Mucosa of gallbladder (tissue), 1 donor: ENCODE measurements at places on chromosomes 6 and 20.

DNA sequence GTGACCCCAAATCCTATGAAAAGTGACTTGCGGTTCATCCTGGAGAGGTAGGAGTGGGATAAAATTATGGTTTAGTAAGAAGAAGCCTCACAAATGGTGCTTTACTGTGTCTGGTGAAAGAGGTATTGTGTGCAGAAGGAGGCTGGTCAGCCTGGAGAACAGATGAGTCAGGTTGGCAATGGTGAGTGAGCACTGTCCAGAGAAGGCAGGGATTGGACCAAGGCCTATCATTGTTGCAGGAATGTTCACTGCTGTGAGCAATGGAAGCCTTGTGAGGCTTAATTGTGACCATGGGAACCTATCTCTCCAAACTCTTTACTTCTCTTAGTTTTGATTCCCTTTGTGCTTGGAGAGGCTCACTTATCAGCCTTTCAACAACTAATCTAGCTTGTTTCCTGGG is 89.0 kb upstream of the KCNK16 start:
- no peak for DNase-seq

DNA sequence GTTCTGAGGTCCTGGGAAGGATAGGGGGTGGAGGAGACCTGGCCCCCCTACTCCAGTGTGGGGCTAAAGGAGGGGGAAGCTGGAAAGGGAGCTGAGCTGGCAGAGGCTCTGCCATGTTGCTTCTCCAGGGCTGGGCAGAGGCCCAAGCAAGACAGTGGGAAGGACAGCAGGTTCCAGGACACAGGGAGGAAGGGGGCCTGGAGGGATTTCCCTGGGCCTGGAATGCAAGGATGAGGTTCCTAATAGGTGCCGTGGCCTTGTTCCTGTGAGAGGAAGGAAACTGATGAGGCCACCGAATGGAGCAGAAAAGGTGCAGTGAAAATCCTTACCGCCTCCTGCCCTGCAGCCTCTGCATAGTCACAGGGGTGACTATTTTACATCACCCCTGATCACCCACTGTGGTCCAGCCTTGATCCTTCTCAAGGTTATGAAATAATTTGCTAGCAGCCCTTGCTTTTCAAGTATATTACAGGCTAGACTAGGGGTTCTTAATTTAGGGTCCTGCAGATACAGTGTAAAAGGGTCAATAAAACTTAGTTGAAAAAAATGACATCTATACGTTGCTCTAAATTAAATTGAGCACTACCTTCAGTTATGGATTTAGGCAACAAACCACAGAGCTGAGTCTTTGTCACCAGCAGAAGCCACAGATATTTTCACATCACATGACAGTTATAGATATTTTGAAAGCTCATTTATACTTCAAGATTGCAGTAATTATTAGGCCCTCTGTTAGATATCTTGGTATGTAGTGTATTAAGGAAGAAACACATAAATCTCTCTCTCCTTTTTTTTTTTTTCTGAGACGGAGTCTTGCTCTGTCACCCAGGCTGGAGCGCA is 45.7 kb upstream of the RNF24 start:
- DNase-seq: no peak

DNA sequence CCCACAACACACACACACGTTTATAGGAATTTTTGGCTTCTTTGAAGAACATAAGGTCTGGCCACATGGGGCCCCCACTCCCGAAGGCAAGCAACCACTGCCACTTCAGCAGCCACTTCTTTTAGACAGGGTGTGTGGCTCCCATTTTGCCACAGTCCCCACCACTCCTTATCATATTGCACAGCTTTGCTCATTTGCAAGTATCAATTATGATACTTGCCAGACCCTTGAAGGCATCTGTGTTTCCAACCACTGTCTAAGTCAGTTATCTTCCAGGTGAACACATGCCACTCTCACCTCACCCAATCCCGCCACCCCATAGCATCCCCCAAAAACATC is 73.1 kb downstream of the NOL4L start:
- DNase-seq: no peak

DNA sequence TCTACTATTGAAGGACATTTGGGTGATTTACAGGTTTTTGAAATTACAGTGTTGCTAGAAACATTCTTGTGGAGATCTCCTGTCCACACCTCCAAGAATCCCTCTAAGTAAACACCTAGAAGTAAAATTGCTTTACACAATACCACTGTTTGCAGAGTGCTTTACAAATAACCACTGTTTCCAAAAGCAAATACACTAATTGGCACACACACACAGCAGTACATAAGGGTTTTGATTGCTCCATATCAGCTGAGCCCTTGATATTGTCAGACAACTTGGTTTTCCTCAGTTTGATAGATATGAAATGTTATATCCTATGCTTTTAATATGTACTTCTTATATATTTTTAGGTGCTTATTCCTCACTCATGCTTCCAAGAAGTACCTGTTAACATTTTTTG is 6.3 kb downstream of the HMGN4 start:
- no peak for DNase-seq

GRCh38 chr6:108751851-108752732 is 96.1 kb upstream of the ARMC2 start:
- DNase-seq: no peak

DNA sequence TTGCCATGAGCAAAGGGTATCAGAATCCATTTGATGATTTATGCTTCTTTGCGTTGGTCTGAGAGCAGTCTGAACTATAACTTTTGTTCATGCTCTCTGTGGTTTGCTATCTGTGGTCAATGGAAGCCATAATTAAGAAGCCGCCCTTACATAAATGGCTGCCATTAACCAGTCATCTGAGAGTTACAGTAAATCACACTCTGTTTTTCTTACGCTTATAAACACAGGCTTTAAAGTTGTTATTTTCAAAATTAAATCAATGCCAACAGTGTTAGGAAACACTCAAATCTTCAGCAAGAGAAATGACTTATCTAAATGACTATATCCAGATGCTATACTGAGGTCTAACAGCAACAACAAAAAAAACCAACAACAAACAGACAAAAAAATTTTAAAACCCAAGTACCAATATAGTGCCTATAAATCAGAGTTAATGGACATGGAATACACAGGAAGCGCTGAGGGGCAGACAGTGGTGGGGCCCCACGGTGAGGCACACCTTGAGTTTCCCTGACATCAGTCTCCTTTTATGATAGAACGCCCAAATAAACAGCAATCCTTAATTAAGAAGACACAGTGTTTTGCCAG is 108.0 kb upstream of the C6orf118 start:
- DNase-seq: no peak

DNA sequence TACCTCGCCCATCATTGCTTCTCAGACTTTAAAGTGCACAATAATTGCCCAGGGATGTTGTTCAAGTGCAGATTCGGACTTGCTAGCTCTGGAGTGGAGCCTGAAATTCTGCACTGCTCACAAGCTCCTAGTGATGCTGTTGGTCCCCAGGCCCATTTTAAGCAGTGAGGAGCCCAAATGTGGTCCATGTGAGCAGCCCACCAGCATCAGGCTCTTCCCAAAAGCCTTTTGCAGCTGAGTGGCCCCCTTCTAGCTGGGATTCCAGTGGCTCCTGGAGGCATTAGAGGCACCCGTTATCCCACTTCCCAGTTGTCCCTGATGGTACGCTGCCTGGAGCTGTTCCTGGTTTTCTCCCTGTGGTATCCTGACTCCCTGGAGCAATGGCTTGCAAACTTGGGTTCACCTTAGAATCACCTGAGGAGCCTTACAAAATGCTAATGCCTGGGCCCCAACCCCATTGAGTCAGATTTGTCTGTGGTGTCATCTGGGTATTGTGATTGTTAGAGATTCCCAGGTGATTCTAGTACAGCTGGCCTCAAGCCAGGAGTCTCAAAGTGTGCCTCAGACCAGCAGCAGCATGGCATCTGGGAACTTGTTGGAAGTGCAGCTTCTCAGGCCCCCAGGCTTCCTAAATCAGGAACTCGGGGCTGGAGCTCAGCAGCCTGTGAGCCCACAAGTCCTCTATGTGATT is 186.9 kb upstream of the SLC24A3 start:
- no peak for DNase-seq

GRCh38 chr6:25100288-25100687 is 164.5 kb upstream of the RIPOR2 start:
- DNase-seq: no peak

DNA sequence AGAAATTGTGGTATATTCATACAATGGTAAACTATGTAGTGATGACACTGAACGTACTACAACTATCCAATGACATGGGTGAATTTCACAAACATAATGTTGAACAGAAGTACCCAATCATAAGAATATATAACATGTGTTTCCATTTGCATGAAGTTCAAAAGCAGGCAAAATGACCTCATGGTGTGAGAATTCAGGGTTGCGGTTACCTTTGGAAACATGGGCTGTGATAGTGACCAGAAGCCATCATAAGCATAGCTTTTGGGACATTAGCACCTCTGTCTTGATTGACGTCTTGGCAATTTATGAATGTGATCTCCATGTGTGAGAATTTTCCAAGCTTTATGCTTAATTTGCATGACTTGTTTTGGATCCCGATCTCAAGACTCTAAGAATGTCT is 500.1 kb upstream of the JAG1 start:
- no peak for DNase-seq

DNA sequence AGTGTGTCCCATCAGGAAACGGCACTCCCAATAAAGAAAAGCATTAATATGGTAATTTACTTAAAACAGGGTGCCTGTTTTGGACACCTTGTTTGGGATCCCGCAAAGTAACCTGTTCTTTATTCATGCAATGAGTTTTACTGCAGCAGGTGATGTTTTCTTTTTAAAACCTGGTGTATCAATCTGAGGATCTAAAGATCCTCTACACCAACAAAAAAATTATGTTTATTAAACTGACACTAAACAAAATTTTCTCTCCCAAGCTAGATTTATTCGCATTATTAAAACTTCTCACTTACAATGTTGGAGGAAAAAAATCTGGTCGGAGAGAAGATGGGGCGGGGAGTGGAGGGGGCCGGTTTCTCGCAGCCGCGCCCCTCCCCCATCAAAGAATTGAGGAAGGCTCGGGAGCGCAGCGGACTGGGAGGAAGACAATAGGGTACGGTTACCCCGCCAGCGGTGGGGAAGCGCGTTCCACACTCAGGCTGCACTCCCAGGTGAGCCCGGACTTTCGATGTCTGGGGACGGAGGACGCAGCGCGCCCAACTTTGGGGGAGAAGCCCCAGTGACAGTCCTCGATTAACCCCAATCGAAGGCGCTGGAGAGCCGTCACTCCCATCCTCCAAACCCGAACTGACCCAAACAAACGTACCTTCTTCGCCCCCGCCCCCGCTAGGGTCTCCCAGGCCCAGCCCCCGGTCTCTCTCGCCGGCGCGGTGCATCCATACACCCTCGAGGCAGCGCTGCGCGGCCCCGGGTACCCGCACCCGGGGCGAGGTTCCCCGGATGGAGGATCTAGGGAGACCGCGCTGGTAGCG is 1.3 kb downstream of the CD24 start:
- no peak for DNase-seq

DNA sequence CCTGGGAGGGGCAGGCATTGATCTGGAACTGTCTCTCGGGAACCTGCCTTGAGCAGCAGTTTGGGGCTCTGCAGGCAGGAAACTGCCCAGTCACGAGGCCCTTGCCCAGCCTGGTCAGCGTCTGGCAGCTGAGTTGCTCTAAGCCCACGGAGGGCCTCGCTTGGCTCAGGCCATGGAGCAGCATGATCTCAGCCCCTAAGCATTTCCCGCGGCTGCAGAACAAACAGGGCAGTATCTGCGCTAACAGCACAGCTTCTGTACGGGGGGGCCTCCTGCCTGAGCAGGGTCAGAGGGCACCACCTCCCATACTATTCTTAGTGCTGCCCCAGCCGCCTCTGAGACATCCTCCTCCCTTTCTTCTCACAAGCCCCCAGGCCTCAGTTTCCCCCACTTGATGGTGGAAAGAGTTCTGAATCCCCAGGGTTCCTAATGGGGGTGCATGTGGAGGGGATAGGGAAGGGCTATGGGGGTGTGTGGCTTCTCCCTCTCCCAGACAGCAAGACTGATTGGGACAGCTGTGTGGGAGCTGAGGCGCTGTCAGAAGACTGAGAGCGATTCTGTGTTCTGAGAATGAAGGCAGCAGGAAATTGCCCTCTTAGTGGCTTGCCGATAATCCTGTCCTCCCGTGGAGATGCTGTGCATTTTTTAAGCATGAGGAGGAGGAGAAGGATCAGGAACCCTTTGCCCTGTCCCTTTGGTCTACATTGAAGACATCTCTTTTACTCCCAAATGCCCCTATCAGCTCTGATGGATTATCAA is 46.4 kb downstream of the MOCS1 start:
- peak; percentile 78 for DNase-seq

DNA sequence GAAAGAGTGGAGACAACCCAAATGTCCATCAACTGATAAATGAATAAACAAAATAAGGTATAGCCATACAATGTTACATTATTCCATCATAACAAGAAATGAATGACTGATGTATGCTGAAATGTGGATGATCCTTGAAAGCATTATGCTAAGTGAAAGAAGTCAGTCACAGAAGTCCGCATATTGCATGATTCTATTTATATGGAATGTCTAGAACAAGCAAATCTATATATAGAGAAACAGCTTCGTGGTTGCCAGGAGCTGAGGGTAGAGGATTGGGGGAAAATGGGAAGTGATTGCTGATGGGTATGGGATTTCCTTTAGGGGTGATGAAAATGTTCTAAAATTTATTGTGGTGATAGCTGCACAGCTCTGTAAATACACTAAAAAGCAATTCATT is 196.8 kb downstream of the ATXN1 start:
- no peak for DNase-seq

GRCh38 chr20:4006640-4007039 is 8.7 kb downstream of the RNF24 start:
- peak; percentile 33 for DNase-seq

- no peak for DNase-seq
Measured at GRCh38 chr6:124355146-124355545, 551.5 kb downstream of the NKAIN2 start.

- no peak for DNase-seq
Measured at GRCh38 chr6:5208471-5208971, 52.2 kb downstream of the LYRM4 start.

DNA sequence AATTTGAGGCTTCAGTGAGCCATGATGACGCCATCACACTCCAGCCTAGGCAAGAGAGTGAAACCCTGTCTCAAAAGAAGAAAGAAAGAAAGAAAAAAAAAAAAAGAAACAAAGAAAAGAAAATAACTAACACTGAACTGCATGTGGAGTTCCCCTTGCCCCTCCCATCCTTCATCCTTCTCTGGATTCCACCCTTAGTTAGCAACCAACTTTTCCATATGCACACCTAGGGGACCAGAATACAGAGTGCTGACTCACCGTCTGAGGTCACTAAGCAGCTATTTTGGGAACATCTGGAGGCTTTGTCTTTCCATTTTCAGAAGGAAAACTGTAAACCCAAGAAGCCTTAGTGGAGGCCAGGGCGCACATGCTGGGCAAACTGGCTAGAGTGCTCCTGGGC is 257.4 kb downstream of the MAFB start:
- DNase-seq: no peak
